ENCODE measurements at places on chromosomes 12 and 14.

GRCh38 chr12:102596031-102596430 lies 115.7 kb upstream of the IGF1 start:
- no peak for DNase-seq

GRCh38 chr12:131892711-131893604 lies 1.5 kb upstream of the ULK1 start:
- no peak for DNase-seq

GRCh38 chr12:66050610-66051009 lies 79.9 kb downstream of the LLPH start:
- no peak for DNase-seq

DNA sequence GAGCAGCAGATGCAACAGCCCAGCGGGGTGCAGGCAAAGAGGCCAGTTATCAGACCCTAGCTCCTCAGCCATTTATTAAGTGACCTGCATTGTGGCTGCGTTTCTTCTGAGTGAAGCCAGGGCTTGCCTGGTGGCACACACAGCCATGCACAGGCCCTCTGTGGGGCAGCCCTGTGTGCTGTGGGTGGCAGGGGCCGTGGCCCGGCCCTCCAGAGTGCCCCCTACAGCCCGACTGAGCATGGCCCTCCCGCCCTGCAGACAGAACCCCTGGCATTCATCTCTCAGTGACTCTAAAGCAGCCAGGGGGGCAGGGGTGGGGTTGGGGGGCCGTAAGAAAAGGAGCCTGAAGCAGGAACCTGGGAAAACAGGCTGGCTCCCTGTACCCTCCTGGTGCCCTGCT lies 226.0 kb upstream of the PWP1 start:
- no peak for DNase-seq

- DNase-seq, result no peak
Measured at GRCh38 chr12:133026996-133027395, 10.3 kb upstream of the ZNF84 start.

- no peak for DNase-seq
Measured at GRCh38 chr14:72925815-72926291, 411 bp upstream of the DCAF4 start.

GRCh38 chr12:121568971-121569751 lies 11.7 kb downstream of the KDM2B start:
- no peak for DNase-seq

DNA sequence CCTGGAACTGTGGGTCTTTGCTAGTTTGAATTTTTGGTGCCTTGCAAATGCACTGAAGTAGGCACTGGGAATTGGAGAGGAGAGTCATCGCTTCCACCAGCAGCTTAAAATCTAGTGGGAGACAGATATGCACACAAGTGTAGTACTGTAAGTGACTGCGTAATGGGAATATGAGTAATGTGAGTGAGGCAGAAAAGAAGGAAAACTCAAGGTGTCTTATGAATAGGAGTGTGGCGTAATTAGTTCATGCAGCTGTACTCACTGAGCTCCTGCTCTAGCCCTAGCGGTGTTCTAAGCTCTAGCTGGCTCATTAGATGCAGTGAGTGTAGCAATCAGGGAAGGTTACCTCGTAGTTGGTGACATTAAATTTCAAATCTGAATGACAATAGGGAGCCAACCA lies 2.8 kb downstream of the TCP11L2 start:
- no peak for DNase-seq

- no peak for DNase-seq
Measured at GRCh38 chr12:93402333-93403311, 24.9 kb downstream of the NUDT4 start.

DNA sequence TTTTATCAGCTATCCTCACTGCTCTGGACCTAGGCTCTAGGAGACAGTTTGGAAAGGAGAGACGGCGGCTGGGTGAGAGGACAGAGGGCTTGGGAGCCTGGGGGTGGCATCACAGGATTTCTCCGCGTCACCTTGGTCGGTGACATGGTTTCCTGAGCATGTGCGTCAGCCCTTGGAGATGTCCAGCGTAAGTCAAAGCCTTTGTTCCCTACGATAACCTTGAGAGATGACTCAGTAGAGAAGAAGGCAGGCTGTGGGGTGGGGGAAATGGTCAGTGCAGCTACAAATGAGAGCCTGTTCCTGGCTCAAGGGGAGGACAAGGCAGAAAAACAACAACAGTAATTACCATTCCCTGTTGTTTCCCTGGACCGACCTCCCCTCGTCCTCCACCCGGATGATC lies 90.2 kb upstream of the TBX3 start:
- no peak for DNase-seq

- no peak for DNase-seq
Measured at GRCh38 chr14:68181519-68182326, 362.1 kb downstream of the RAD51B start.

DNA sequence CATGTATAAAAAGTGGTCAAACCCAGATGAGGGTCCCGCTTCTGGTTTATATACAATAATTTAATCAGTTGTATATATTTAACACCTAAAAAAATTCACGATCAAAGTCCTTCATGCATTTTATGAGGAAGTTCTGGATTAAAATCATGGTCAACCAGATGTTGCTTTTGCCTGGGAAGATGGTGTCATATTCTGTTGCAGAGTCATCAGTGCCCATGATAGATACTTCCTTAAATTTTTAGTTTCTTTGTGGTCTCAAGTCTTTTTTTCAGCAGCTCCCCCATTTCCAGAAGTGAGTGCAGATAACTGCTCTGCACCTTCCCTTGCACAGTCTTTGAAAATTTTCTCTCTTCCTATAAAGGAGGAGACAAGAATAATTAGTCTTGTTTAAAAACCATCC lies 16.1 kb downstream of the ERP29 start:
- DNase-seq, result no peak

DNA sequence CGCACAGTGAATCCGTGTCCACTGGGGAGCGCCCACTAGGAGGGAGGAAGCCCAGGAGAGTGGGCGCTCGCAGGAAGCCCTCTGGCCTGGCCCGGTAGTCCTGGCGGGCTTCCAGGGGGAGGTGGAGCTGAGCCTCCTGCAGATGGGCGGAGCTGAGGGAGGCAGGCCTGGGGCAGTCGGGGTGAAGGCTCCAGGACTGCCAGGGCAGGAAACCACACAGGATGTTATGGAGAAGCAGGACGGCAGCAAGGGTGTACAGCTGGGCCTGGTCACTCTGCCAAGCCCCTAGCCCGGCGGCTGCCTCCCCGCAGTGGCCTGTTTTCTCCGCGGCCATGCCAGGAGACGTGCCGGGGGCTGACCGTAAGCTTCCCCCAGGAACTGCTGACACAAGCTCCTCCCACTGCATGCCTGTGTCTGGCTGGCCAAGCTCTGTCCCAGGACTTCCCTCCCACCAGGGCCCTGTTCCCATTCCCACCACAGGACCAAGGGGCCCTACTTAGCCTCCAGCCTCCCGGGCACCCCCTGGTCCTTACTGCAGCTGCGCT lies 143.4 kb upstream of the C14orf180 start:
- DNase-seq, result no peak

DNA sequence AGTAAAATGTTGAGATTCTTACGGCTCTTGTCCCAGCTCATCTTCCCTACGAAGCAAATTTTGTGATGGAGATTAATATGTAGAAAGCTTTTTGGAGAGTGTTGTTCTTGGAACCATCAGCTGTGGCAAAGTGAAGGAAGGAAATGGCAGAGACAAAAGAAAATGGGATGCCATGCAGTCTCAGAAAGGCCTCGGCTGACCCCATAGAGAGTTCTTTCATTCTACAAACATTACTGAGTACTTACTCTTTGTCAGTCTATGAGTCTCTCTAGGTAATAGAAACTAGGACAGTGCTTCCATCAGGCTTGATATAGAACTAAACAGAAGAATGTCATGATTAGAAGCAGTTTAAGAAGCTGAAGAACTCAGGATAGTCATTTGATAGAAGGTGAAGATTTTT lies 134.1 kb downstream of the PLEKHA5 start:
- DNase-seq, result no peak

DNA sequence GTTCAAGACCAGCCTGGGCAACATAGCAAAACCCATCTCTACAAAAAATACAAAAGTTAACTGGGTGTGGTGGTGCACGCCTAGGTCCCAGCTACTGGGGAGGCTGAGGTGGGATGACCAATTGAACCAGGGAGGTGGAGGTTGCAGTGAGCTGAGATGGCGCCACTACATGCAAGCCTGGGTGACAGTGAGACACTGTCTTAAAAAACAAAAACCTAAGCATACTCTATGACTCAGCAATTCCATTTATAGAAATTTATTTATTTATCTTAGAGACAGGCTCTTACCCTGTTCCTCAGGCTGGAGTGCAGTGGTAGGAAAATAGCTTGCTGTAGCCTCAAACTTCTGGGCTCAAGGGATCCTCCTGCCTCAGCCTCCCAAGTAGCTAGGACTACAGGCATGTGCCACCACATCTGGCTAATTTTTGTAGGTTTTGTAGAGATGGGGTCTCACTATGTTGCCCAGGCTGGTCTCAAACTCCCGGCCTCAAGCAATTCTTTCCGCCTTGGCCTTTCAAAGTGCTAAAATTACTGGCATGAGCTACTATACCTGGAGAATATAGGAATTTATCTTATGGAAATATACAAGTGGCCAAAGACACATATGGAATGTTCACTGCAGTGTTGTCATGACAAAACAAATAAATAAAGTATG lies 43.3 kb downstream of the NCKAP5L start:
- DNase-seq, result no peak

DNA sequence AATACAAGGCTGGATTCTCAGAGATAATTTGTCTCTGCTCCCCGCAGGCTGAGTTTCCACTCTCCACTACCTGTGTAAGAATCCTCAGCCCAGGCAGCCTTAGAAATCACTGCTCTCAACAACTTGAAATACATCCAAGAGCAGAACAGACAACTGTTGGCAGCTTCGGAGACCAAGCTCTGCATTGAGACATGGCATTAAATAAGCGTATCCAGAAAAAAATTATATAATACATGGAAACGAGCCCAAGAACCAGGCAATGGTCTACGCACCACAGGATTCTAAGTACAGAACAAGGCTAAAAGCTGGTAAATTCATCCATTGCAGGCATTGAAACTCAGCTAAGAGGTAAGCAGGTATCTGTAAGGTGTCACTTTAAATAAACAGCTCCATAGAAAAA lies 165.5 kb upstream of the DIO3 start:
- DNase-seq, result no peak

DNA sequence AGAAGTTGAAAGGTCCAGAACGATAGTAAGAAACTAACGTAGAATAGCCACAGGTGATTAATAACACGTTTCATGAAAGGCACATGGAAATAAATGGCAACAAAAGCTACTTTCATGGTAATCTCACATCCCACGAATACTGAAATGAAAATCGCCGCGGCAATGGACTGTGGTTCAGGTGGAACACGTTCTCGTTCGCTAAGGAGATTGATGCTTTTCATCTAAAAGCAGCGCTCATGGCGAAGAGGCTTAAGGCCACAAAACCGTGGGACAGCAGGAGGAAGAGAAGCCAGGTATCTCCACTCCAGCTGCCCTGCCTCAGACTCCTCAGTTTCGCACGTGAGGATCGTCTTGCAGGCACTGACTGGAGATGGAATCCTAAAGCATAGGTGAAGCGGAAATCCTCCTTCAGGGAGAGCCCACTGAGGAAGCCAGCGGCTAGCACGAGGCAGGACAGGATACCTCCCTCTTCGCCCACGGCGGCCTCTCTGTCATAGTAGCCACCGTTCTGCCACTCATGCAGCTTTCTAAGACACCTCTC lies 696 bp upstream of the GPHN start:
- no peak for DNase-seq

GRCh38 chr14:100604709-100605108 lies 17.5 kb upstream of the BEGAIN start:
- no peak for DNase-seq

DNA sequence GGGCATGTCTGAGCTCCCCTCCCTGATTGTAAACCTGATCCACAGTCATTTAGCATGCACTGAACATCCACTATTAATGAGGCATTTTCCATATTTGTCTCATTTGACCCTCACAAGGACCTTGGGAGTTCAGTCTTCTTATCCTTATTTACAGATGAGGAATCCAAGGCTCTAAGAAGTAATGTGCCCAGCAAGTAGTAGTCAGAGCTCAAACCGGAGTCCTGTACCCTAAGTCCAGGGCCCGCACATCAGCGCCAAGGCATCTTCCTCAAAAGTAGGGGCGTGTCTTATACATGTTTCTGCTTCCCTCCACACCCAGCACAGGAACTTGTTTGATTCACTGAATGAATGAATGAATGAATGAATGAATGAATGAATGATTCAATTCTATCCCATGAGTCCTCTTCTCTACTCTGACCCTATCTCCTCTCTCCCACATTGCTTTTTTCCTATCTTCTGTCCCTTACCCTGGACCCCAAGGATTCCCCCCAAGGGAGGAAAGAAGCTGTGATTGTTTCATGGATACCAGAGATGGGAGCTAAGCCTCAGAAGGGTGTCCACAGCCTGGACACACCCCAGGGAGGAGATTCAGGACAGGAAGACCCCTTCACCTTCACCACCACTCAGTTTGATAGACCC lies 21.8 kb upstream of the KRT8 start:
- DNase-seq, result no peak

- no peak for DNase-seq
Measured at GRCh38 chr12:12297201-12297830, 30.5 kb upstream of the LRP6 start.

- DNase-seq, result no peak
Measured at GRCh38 chr12:110347767-110348166, 55.7 kb downstream of the ANAPC7 start.

- no peak for DNase-seq
Measured at GRCh38 chr12:65779091-65779642, 45.1 kb upstream of the HMGA2 start.

- DNase-seq, result no peak
Measured at GRCh38 chr12:92136965-92137721, 8.5 kb downstream of the BTG1 start.

DNA sequence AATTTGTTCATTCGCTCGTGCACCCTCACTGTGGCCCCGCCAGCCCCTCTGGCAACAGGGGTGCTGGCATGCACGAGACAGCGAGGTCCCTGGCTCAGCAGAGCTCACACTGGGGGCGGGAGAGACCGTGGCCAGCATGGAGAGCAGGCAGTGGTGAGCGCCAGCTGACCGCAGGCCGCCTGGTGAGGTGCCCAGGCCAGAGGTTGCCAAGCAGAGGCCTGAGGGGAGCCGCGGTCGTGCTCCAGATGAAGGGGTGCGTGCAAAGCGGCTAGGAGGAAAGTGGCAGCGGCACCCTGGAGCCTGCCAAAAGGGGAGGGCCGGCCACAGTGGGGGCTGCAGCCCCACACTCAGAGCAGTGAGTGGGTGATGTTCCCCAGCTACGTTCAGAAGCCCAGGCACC lies 56.1 kb downstream of the CDC42BPB start:
- no peak for DNase-seq

DNA sequence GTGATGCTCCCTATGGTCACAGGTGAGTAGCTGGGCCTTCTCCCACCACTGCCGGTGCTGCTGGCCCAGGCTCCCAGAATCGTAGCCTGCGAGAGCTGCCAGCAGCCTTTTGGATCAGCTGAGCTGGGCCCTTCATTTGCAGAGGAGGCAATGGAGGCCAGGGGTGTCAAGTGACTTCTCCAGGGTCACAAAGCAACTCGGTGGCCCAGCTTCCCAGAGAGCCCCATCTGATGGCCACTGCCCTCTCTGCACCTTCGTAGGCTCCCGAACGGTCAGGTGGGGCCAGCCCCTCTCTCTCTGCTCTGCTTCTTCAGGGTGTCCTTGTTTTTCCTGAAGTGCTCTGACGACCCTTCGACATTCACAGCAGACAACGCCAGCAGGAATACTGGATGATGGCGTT lies 4.6 kb downstream of the KRT80 start:
- no peak for DNase-seq

- DNase-seq, result no peak
Measured at GRCh38 chr12:30794591-30795409, 40.0 kb upstream of the CAPRIN2 start.

Measured in nucleus accumbens (tissue), 56 donors.